ENCODE measurements at places on chromosomes 1 and 21.

DNA sequence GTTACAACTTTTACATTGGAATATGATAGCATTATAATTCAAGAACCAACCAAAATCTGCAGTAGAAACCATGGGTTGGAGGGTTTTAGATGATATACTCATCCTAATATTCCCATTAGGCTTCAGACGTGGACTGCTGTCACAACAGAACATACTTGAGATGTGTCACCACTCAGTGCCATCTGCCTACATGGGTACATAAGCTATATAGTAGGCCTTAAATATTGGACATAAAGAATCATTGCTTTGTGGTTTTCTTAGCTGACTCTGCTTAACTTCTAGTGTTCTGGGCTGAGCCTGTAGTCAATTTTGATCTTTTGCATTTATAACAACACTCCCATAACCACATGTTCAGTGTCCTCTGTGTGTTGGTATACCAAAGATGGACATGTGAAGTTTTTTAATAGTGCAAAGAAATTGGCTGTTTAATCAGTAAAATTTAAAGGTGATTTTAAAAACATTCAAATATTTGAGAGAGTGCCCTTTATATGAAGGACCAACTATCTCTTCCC lies 14.2 kb downstream of the RAP1A start:
- no peaks in the 10 kb centered on the region for H3K36me3 ChIP-seq
- no peaks in the 10 kb centered on the region for H3K4me1 ChIP-seq
- H3K4me3 ChIP-seq: no peak overlapping the region
- no peak for DNase-seq
- no peaks in the 10 kb centered on the region for H3K27me3 ChIP-seq
- H3K27ac ChIP-seq: no peak overlapping the region

DNA sequence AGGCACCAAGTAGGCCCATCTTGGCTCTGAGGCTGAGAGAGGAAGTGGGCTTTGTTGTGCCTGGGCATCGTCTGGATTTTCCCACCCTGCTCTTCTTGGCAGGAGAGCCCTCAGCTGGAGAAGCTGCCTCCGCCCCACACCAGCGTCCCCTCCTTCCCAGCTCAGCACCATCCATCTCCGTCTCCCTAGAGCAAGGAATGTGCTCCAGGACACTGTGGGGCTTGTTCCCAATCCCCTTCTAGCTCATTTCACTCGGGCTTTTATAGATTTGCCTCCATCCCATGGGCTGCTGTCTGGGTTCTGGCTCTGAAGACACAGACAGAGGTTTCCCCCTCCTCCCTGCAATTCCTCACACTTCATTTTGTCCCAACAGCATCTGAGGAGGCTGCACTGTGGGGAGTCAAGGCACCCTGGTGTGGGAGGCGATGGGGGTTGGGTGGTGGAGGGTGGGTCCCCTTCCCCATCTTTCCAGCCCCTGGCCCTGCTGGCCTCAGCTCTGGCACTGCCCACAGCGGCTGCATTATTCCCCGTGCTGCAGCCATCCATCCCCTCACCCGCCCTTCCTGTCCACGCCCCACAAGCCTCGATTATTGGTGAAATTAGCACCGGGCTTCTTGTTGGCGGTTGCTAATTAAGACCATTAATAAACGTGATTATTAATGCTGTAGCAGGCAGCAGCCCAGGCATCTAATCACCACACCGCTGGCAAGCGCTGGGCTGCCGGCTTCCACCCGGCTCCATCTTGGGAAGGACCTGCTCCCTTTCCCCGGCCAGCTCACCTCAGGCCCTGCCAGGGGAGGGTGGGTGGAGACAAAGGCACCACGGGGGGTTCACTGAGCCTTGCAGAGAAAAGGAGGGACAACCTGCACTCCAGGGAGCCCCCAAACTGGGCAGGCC lies 21.7 kb downstream of the RHBG start:
- H3K27ac ChIP-seq: peak overlapping the region; percentile 87
- no peak for DNase-seq
- H3K27me3 ChIP-seq: peaks cover 5% of the 10 kb centered on the region

GRCh38 chr1:63342402-63342801 lies 20.0 kb downstream of the FOXD3 start:
- H3K4me1 ChIP-seq: no peaks in the 10 kb centered on the region
- H3K4me3 ChIP-seq: no peak overlapping the region
- no peak for DNase-seq

GRCh38 chr1:204711103-204711946 lies 25.8 kb upstream of the LRRN2 start:
- no peaks in the 10 kb centered on the region for H3K27me3 ChIP-seq
- no peak overlapping the region for H3K27ac ChIP-seq
- DNase-seq: no peak

DNA sequence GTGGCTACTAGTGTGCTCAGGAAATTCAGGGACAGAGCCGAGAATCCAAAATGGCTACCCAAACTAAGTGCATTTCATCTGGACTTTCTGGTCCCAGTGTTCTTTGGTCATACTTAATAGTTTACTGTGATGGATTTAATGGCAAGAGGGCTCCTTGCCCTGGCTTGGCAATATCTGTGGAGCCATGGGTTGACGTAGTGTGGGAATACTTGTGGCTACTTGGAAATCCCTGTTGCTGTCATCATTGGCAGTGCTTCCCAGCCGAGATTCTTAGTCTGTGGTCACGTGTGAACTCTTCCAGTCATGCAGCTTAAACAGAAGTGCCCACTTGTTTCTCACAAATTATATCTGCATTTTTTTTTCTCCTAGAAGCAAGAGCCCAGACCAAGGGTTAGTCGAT lies 198.9 kb downstream of the HS2ST1 start:
- no peaks in the 10 kb centered on the region for H3K4me1 ChIP-seq
- no peak for DNase-seq
- H3K27me3 ChIP-seq: no peaks in the 10 kb centered on the region
- H3K36me3 ChIP-seq: no peaks in the 10 kb centered on the region
- no peak overlapping the region for H3K27ac ChIP-seq
- H3K4me3 ChIP-seq: no peak overlapping the region

GRCh38 chr1:23930861-23931490 lies 17.8 kb upstream of the CNR2 start:
- H3K27me3 ChIP-seq: no peaks in the 10 kb centered on the region
- H3K4me3 ChIP-seq: no peak overlapping the region
- no peak overlapping the region for H3K27ac ChIP-seq
- DNase-seq: no peak

DNA sequence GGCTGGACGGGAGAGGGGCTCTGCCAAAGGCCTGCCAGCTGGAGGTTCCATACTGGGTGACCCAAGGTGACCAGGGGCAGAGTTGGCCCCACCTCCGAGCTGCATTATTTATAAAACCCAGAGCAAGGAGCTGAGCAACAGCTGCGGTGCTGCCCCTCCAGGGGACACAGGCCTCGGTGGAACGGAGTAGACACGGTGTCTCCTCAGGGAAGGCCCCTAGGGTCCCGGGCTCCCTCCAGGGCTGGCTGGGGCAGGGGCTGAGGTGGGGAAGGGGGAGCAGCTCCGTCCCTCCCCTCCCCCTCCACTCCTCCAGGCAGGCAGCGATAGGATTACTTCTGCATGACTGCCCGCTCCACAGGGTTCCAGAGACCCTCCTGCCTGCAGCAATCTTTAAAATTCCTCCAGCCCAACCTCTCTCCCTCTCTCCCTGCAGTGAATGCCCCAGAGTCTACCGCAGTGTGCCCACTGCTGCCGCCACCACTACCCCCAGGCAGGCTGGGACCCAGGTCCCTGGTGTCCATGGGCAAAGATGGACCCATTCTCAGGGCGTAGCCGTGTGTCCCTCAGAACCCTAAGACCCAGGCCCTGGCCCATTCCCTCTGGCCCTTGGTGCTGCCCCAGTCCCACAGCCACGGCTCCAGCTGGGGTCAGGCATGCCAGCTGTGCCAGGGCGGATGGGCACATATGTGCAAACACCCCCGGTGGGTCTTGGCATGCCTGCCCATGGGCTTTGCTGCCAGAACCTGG lies 10.8 kb downstream of the AHDC1 start:
- peaks cover 83% of the 10 kb centered on the region for H3K36me3 ChIP-seq
- no peak for DNase-seq
- no peaks in the 10 kb centered on the region for H3K27me3 ChIP-seq

DNA sequence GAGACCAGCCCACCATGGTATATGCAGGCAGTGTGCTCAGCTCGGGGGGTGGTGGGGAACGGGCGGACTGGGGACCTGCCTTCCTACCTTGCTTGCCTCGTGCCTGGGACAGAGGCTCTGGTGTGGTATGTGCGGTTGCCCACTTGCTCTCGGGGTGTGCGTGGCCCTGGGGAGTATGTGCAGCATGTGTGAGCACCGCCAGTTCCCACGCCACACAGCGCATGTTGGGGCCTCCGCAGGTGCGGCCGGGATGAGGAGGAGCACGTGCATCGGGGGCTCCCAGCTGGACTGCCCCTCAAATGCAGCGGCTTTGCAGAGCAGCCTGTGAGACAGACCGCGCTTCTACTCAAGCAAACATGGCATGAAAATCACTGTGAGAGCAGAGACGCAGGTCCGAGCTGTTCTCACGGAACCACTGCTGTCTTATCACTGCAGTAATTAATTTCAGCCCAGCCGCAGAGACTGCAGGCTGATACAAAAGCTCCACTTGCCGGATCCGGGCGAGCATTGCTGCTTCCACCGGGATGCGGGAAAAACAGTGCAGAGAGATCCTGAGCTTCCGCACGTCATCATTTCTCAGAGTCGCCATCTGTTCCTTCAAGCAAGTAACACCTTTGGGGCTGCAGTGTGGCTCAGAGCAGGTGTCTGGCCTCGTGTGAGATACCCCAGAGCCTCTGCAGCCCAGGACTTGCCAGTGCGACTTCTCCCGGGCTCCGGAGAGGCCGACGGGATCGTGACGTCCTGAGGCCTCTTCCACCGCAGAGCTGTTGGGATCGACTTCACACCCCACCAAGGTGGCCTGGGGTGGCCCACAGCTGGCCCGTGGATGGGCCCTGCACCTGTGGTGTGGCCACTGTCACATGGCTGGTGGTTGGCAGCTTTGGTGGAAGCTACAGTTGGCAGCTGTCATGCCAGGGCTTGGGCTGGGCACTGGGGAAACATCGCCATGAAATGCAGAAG lies 92.6 kb upstream of the ACTRT2 start:
- H3K36me3 ChIP-seq: no peaks in the 10 kb centered on the region
- DNase-seq: no peak
- H3K27ac ChIP-seq: no peak overlapping the region
- peaks cover 2% of the 10 kb centered on the region for H3K27me3 ChIP-seq
- H3K4me3 ChIP-seq: no peak overlapping the region

DNA sequence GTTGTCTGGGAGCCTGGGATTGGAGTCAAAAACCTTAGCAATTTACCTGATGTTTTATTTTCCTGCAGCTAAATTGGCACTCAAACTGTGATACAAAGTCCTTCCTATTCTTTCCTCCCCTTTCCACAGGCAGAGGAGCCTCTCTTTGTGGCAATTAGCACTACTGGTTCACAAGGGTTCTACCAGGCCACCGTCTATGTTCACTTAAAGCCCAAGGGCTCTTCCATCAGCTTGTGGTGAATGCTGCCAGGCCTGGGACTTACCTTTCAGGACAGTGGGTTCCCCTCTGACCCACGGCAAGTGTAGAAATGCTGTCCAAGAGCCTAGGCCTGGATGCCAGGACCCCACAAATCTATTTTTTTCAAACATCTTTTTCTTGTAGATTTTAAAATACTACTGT lies 251.9 kb upstream of the B3GALT2 start:
- H3K36me3 ChIP-seq: no peaks in the 10 kb centered on the region
- H3K27ac ChIP-seq: no peak overlapping the region
- no peak overlapping the region for H3K4me3 ChIP-seq
- DNase-seq: no peak
- no peaks in the 10 kb centered on the region for H3K27me3 ChIP-seq

DNA sequence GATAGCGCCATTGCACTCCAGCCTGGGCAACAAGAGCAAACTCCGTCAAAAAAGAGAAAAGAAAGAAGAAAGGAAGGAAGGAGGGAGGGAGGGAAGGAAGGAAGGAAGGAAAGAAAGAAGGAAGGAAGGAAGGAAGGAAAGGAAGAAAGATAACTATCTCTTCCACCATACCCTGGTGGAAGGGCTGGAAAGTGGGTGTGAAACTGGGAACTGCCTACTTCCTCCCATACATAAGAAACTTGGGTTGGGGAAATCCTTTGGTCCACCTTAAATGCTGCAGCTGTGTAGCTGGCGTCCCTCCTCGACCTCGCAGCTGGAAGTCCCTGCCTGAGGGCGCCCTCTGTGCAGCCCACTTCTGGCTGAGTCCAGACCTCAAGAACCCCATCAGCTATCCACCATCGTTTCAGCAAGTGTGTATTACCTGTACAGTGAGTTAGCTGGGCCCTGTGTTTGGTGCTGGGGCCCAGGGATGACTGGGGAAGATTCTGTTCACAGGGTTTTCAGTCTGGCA lies 4.6 kb upstream of the FAM167B start:
- no peaks in the 10 kb centered on the region for H3K27me3 ChIP-seq
- DNase-seq: no peak
- no peak overlapping the region for H3K4me3 ChIP-seq

- no peak for DNase-seq
- no peaks in the 10 kb centered on the region for H3K27me3 ChIP-seq
- no peak overlapping the region for H3K27ac ChIP-seq
- H3K4me1 ChIP-seq: peaks cover 46% of the 10 kb centered on the region
- H3K36me3 ChIP-seq: no peaks in the 10 kb centered on the region
These were observed 66.0 kb downstream of the BCAR3 start for GRCh38 chr1:93615582-93616150.

DNA sequence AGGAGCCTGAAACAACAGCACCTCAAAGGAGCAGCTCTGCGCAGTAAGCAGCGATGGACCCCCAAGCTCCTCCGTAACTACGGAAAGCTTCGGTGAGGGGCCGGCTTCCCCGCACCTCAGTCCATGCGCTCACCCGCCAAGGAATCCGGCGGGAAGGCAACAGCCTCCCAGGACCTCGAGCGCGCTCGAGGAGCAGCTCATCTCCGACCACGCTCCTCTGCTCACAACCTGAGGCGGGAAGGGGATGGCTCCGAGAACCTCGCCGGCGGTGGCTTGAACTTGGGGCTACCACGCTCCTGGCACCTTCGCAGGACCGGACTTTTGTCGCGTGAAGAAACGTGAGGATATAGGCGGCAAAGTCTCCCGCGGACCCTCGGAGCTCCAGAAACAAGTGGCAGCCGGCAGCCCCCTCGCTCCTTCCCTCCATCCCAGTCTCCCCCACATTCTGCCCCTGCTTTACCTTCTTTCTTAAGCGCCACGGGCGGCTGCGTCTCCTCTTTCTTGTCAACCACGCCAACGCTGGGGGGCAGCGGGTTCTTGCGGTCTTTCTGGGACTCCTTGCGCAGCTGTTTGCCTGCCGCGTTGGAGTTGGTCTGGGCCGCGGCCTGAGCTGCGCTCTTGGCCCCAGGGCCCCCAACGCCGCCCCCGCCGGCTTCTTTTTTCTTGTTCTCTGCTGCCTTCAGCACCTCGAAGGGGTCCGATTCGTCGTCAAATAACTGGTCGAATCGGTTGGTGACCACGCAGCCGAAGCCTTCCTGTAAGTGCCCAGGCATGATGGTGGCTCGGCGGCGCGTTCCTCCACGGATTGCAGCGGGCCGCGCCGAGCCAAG lies 459 bp downstream of the SERBP1 start:
- peak; percentile 58 for DNase-seq
- peaks cover 5% of the 10 kb centered on the region for H3K36me3 ChIP-seq
- peak overlapping the region; percentile 98 for H3K4me3 ChIP-seq
- peak overlapping the region; percentile 93 for H3K27ac ChIP-seq
- peaks cover 4% of the 10 kb centered on the region for H3K4me1 ChIP-seq
- no peaks in the 10 kb centered on the region for H3K27me3 ChIP-seq

GRCh38 chr21:40254540-40255465 lies 387.6 kb downstream of the PCP4 start:
- peaks cover 8% of the 10 kb centered on the region for H3K4me1 ChIP-seq
- H3K36me3 ChIP-seq: no peaks in the 10 kb centered on the region
- DNase-seq: no peak
- no peak overlapping the region for H3K4me3 ChIP-seq
- H3K27me3 ChIP-seq: no peaks in the 10 kb centered on the region
